ENCODE measurements at places on chromosomes 16 and 17.
A peak's percentile ranks its signal among the peaks of the same experiment; 100 is the strongest.

GRCh38 chr17:29847118-29847517, 82.9 kb downstream of the SSH2 start:
- DNase-seq, result no peak

GRCh38 chr17:2157081-2157480, 102.2 kb downstream of the HIC1 start:
- DNase-seq, result no peak

DNA sequence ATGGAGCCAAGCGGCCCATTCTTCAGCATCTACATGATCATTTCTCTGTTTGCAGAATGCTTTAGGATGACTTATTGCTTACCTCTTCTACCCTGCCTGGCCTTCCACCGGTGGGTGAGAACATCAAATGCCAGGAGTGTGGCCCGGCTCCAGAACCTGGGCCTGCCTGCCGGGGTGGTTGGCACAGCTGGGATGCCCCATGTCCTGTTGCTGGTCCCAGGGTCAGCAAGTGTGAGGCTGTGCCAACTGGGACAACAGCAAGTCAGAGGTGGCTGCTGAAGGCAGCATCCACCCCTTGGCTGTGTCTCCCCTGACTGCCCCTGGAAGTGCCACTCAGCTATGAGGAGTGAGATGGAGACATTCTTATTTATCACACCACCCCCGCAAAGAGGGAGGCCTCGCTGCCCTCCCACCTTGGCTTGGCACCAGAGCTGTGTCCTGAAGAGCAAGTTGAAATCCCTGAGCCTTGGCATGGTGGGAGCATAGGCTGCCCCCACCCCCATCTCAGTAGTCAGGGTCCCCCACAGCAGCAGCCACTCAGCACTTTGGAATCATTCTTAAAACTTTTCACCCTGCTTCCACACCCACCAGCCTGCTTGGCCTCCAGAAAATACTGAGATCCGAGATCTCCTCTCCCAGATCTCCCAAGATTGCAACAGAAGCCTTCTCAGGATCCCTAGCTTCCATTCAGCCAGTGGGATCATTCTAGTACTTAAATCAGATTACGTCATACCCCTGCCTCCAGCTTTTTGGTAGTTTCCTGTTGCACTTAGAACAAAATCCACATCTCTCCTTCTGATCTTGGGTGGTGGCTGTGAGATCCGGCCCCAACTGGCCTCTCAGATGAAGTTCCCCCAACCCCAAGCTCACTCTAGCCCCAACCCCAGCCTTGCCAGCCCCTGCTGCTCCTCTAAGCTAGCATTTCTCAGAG, 127.5 kb downstream of the SOCS1 start:
- no peak for DNase-seq

DNA sequence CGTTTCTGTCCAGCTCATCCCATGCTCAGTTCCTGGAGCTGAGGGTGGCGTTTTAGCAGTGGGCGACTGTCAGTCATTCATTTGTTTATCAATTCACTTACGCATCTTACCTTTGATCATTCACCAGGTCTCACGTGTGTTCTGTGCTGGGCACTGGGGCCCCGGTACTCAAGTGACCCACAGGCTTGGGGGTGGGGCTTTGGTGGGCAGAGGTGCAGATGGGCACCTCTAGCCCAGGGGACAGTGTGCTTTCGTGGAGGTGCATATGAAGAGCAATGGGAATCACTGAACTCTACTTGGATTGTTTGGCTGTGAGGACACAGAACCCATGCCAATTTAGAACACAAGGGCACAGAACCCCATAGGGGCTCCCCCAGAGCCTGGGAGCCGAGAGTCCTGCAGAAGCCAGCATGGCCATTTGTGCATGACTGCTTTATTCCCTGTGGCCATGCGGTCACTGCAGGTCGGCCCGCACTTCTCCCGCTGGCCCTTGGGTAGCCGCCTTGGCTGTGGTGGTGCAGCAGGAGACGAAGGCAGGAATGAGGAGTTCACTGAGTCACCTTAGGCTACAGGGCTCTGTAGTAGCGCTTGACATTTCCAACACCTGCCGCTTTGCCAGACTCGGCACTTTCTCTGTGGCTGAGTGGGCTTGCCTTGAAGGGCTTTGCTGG, 144.6 kb downstream of the SNX29 start:
- DNase-seq, result no peak

- DNase-seq, result no peak
These were observed 37.8 kb downstream of the OR1D5 start for GRCh38 chr17:3025421-3026124.

- peak; percentile 88 for DNase-seq
These were observed 46.3 kb downstream of the SNX11 start for GRCh38 chr17:48153691-48154358.

GRCh38 chr16:73068541-73069401, 20.8 kb upstream of the ZFHX3 start:
- peak; percentile 21 for DNase-seq

GRCh38 chr17:65914784-65915342, 277.1 kb downstream of the CEP112 start:
- DNase-seq, result no peak

- DNase-seq, result no peak
These were observed 5.8 kb downstream of the TBX4 start for GRCh38 chr17:61458000-61458399.

- DNase-seq, result no peak
These were observed 45.8 kb downstream of the COX4I1 start for GRCh38 chr16:85845266-85845665.

GRCh38 chr16:16095646-16096045, 127.6 kb downstream of the ABCC6 start:
- no peak for DNase-seq
